Kasumi-1 (cell line): ENCODE measurements at places on chromosomes 2 and 18.

DNA sequence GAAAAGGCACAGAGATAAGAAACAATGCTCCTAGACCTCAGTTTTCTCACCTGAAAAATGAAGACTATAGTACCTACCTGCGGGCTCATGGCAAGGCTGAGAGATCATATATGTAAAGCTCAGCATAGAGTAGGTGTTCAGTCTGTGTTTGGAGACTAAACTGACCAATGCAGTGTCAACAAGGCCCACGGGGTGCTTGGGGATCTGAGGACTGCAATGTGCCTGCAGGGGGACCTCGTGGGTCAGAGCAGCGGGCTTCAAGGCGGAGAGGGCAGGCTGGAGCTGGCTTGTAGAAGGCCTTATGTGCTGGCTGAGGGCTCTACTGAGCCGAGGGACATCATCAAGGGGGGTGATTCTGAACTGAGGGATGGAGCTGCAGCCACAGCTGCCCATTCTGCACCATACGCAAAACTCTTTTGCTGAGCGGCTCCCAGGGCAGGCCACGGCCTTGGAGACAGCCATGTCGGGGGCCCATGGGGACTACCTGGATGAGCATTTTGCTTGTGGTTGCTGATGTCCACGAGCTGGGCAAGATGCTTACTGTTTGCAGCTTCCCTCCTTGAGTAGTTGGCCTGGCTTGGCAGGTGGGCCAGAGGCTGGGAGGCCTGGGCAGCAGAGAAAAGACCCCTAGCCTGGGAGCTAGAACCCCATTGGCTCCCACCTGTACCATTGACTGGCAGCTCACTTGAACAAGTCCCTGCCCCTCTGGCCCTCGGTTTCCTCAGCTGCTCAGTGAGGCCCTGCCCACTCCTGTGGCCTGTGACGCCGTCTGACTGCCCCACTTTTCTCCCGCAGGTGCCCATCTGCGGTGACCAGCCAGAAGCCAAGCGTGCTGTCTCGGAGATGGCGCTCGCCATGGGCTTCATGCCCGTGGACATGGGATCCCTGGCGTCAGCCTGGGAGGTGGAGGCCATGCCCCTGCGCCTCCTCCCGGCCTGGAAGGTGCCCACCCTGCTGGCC, 23.5 kb downstream of the STEAP3 start:
- DNase-seq, result no peak

- no peak for DNase-seq
Observed at GRCh38 chr18:8816816-8817215, 111.5 kb downstream of the MTCL1 start.

DNA sequence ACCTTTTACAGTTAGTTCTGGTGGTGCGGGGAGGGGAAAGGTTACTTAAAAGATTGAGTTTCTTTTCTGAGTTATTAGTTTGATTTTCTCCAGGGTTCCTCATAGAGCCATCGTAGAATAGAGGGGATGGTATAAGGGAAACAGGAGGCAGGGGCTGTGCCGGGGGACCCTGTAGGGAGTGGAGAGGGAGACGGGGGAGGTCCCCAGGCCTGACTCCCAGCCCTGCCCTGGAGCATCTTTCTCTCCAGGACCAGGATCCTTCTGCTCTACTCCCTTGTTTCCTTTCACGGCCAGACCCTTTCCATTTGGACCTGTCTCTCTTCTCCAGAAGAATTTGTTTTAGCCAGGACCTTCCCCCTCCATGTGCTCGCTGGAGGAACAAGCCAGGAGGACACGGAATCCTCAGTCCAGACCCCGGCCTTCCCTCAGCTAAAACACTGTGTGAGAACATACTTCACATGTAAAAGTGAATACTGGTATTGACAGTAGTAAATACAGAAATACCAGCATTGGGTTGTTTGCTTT, 35.4 kb downstream of the DGKD start:
- DNase-seq, result no peak

- DNase-seq, result no peak
Observed at GRCh38 chr2:164771897-164772296, 69.7 kb downstream of the COBLL1 start.

GRCh38 chr2:10059016-10059351, 15.6 kb downstream of the KLF11 start:
- DNase-seq, result no peak
